Mesothelial cell of epicardium (in vitro differentiated cells): ENCODE measurements at places on chromosomes 13 and 19. TPM values are rescaled to one million over a fixed set of nuclear protein-coding genes. Genes with fewer than 3 reads are reported as not detected.
A peak's percentile ranks its signal among the peaks of the same experiment; 100 is the strongest.

- H3K27ac ChIP-seq: no peak overlapping the region
- H3K4me1 ChIP-seq: peaks cover 11% of the 10 kb centered on the region
- no peak for DNase-seq
- H3K27me3 ChIP-seq: no peaks in the 10 kb centered on the region
- H3K4me3 ChIP-seq: no peak overlapping the region
Measured at GRCh38 chr19:31268751-31269383, 80.4 kb downstream of the TSHZ3 start.

DNA sequence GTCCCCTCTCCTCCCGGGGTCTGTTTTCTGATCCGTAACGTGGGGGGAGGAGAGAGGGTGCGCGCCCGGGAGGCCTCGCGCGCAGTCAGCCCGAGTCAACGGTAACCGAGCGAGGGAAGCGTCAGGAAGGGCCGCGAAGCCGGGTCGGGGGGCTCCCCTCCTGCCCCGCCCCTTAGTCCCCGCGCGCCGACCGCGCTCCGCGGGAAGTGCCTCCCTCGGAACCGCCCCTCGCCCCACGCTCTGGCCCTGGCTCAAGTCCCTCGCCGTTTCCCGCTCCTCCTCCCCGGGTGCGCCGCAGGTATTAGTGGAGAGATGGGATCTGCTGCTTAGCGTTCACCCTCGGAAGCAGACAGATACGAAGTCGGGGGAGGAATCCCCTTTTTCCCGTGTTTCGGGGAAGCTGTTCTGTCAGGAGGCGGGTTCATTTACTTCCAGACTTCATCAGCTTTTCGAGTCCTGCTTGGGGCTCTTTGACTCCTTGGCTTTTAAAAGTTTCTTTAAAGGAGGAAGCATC, 770 bp downstream of the HNRNPM start:
- peak overlapping the region; percentile 94 for H3K4me3 ChIP-seq
- peak; percentile 66 for DNase-seq
- H3K27me3 ChIP-seq: no peaks in the 10 kb centered on the region
- peak overlapping the region; percentile 96 for H3K27ac ChIP-seq
- peaks cover 42% of the 10 kb centered on the region for H3K4me1 ChIP-seq
- H3K36me3 ChIP-seq: peaks cover 7% of the 10 kb centered on the region

DNA sequence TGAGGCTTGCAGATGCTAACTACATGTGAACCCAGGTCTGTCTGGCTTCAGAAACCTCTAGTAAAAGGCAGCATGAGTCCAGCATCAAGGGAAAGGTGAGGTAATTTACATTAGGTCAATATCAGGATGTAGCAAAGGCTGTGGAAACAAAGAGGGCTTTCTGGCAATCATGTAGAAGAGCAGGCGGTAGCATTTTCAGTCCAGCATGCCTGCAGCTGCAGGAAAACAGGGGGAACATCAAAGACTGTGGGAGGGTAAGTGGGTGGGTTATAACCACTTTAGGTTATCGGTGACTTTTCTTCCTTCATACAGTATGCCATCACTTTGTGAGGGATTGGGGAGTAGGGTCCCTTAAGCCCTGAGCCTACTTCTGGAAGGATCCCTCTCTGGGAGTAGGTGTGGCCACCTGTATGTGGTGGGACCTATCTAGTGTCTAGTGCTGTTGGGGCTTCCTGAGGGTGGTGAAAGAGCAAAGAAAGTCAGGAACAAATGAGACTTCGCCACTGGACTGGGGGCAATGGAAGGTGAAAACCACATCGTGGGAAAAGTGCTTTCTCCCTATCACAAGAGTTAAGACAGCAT, 10.8 kb downstream of the SUGP2 start:
- no peak for DNase-seq
- no peaks in the 10 kb centered on the region for H3K4me1 ChIP-seq
- H3K36me3 ChIP-seq: peaks cover 37% of the 10 kb centered on the region
- no peak overlapping the region for H3K4me3 ChIP-seq

GRCh38 chr13:19910336-19911072, 47.1 kb upstream of the ZMYM5 start:
- H3K27ac ChIP-seq: no peak overlapping the region
- H3K4me1 ChIP-seq: no peaks in the 10 kb centered on the region
- H3K27me3 ChIP-seq: no peaks in the 10 kb centered on the region
- H3K4me3 ChIP-seq: no peak overlapping the region
- no peak for DNase-seq

GRCh38 chr13:111470933-111471332, 150.5 kb downstream of the TEX29 start:
- no peak overlapping the region for H3K4me3 ChIP-seq
- H3K36me3 ChIP-seq: no peaks in the 10 kb centered on the region
- no peak overlapping the region for H3K27ac ChIP-seq
- H3K4me1 ChIP-seq: no peaks in the 10 kb centered on the region
- no peak for DNase-seq
- H3K27me3 ChIP-seq: peaks cover 49% of the 10 kb centered on the region

GRCh38 chr13:44068737-44069136, 189.0 kb downstream of the LACC1 start:
- no peak for DNase-seq
- H3K36me3 ChIP-seq: no peaks in the 10 kb centered on the region
- H3K4me1 ChIP-seq: peaks cover 5% of the 10 kb centered on the region
- H3K4me3 ChIP-seq: no peak overlapping the region
- no peak overlapping the region for H3K27ac ChIP-seq

- H3K4me1 ChIP-seq: peaks cover 18% of the 10 kb centered on the region
- peak overlapping the region; percentile 84 for H3K4me3 ChIP-seq
- peaks cover 25% of the 10 kb centered on the region for H3K27me3 ChIP-seq
- no peak overlapping the region for H3K27ac ChIP-seq
- DNase-seq: no peak
Measured at GRCh38 chr19:11382898-11383705, 1.0 kb downstream of the EPOR start.

- DNase-seq: no peak
- H3K4me3 ChIP-seq: no peak overlapping the region
- H3K36me3 ChIP-seq: peaks cover 3% of the 10 kb centered on the region
- H3K4me1 ChIP-seq: peaks cover 4% of the 10 kb centered on the region
- H3K27me3 ChIP-seq: no peaks in the 10 kb centered on the region
Measured at GRCh38 chr19:38308006-38308766, 4.1 kb downstream of the C19orf33 start.

DNA sequence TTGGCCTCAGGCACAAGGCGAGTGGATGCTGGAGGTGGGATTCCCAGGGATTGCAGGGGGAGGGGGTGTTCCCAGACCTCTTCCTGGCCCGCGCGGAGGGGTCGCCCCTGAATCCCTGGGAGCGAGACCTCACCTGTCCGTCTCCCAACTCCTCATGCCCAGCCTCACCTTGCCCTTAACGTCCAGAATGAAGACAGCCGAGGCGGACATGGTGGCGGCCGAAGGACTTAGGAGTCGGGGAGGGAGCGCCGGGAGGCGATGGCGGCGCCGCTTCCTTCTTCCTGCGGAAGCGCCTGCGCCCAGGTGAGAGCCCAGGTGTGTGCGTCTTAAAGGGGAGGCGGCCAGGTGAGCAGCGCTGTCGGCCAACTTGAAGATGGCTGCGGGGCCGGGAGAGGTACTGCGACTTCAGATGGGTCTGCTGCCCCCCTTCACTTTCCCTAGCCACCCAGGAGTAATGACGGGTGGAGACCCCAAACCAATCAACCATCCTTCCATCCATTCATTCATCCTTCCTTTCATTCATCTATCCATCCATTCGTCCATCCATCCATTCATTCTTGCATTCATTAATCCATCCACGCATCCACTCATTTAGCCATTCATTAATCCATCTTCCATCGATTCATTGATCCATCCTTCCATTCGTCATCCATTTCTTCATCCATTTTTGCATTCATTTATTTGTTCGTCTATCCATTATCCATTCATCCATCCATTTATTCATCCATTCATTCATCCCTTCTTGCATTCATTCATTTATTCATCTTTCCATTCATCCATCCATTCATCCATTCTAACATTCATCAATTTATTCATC, at the start of gene AP1M2:
Gene AP1M2, minus strand, starts transcription at position 291 of the 817 bp plus-strand sequence. Its CDS starts 81 bp downstream, at position 210.
- H3K4me1 ChIP-seq: peaks cover 5% of the 10 kb centered on the region
- no peak for DNase-seq
- peak within 1 kb of the TSS; percentile 74 for H3K4me3 ChIP-seq
- H3K36me3 ChIP-seq: no peaks in the 10 kb centered on the region
- H3K27ac ChIP-seq: peak within 1 kb of the TSS; percentile 15

The IZUMO2 gene
- total RNA-seq: not detected in 3 replicates

The U2AF2 gene
- 226 to 245 TPM (median 230 TPM) in 3 replicates for total RNA-seq

The NCAN gene
- 0.02 to 0.29 TPM (median 0.07 TPM) in 3 replicates for total RNA-seq

The SPRED3 gene
- total RNA-seq: 6.7 to 7.1 TPM (median 7.0 TPM) in 3 replicates

The FFAR1 gene
- total RNA-seq: 0.96 to 1.3 TPM (median 1.2 TPM) in 3 replicates

The ANO8 gene
- 42.1 to 43.7 TPM (median 43.5 TPM) in 3 replicates for total RNA-seq

The HIF3A gene
- 164 to 175 TPM (median 165 TPM) in 3 replicates for total RNA-seq

The LYPD5 gene
- 0.27 to 0.57 TPM (median 0.33 TPM) in 3 replicates for total RNA-seq
